ENCODE measurements at places on chromosomes 12 and 14.

DNA sequence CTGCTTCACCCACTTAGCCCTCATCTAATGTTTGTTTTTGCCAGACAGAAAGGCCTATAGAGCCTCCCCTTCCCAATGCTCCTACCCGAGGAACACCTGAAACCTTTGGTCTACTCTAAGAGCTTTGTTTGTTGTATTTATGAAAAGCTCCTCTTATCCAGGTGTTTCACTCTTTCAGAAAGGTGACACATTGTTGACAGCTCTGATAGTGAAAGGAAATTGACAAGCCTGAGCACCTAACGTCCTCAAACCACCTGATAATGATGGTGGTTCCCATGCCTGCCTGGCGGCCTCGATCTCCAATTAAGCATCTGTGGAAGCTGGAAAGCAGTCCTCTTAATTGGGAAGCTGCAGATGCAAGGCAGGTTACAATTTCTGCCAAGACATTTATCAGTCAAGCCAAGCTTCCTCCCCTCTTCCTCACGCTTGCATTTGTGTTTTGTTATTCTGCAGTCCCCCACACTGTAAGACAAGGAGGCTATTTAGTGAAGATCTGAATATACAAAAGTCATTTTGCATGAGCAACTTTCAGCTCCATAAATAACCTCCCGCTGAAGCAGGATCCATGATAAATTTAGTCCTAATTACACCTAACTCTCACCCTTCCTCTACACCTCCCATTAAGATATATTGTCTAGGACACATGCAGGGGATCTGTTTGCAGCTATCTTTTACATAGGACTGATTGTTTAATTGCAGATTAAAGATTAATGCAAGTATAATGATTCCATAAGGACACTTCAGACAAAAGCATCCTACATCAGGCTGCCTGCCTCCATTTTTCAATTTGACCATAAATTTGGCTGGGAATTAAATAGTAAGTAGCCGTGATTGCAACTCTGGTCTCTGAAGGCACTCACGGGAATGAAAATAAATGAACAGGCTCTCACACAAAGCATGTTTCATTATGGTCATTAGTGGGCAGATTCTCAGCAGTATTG is 288.6 kb downstream of the PDZRN4 start:
- DNase-seq, result no peak

DNA sequence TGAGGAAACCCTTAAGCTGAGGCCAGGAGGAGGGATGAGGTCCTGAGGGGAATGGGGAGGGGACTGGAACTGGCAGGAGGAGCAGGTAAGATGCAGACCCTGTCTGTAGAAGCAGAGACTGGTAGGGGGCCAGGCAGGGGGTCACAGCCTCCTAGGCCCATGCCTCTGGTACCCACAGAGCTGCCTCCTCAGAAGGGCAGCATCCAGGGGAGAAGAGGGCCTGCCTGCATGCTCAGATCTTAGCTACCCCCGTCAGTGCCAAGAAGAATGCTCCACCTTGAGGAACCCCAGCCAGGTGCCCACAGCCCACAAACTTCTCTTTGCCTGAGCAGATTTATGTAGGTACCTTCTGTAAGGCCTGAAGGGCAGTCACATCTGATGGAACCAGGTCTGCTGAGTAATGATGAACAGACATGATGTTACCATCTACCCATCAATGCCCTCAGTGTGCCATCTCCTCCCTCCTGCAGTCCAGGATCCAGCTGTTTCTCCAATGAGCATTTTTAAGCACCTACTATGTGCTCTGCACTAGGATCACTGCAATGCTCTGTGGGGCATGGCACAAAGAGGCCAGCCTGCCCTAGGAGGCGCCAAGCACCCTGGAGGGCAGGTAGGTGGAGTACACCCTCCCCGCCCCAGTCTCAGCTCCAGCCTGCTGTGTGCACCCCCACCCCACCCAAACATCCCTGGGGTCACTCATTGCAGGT is 24.8 kb upstream of the ZFP36L1 start:
- DNase-seq, result no peak

- no peak for DNase-seq
Observed at GRCh38 chr14:68976160-68977067, 2.7 kb downstream of the ACTN1 start.

DNA sequence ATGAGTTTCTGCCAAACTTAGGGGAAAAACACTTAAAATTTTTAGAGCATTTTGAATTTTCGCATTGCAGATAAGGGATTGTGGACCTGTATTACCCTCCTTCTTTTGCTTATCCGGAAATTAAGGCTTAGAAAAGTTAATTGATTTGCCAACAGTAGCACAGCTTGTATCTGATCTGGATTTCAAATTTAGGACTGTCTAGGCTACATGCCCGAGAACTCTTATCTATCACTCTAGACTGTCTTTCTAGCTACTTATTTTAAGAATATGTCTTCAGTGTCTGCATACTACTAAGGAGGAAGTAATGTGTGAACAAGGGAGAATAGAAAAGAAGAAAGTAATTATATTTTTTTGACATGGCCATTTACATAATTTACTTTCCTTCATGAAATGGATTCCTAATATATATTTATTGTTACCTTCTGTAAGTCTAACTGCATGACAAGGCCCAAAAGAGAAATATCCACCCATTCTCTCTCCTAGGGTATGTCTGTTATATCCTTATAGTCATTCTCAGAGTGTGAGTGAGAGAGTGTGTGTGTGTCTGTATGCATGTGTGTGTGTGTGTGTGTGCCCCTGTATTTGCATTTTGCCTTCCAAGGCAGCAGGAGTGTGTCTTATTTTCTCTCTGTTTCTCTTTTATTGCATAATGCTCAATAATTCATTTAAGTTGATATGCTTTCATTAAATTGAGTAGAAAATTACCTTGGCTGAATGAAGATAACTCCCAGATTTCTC is 132.1 kb downstream of the SLC5A8 start:
- no peak for DNase-seq

- no peak for DNase-seq
Observed at GRCh38 chr14:101370593-101371569, 190.4 kb upstream of the DIO3 start.

DNA sequence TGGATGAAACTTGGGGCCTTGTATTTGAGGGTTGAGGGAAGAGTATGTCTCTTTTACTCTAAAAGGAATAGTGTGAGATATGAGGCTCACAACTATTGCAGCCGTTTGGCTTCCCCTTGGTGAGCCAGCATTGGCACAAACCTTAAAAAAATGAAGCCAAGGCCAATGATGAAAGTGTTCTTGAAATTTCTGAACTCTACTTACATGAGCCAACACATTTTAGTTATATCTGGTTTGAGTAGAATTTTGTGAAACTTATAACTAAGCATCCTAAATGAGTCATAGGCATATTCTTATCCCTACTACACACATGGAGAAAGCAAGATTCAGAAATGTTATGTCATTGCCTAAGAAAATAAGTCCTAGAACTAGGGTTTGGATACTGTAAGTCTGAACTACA is 55.3 kb upstream of the ACSS3 start:
- no peak for DNase-seq

- peak; percentile 52 for DNase-seq
Observed at GRCh38 chr12:32533971-32534590, 134.7 kb downstream of the FGD4 start.

GRCh38 chr14:56334458-56334857 is 216.2 kb downstream of the PELI2 start:
- no peak for DNase-seq

DNA sequence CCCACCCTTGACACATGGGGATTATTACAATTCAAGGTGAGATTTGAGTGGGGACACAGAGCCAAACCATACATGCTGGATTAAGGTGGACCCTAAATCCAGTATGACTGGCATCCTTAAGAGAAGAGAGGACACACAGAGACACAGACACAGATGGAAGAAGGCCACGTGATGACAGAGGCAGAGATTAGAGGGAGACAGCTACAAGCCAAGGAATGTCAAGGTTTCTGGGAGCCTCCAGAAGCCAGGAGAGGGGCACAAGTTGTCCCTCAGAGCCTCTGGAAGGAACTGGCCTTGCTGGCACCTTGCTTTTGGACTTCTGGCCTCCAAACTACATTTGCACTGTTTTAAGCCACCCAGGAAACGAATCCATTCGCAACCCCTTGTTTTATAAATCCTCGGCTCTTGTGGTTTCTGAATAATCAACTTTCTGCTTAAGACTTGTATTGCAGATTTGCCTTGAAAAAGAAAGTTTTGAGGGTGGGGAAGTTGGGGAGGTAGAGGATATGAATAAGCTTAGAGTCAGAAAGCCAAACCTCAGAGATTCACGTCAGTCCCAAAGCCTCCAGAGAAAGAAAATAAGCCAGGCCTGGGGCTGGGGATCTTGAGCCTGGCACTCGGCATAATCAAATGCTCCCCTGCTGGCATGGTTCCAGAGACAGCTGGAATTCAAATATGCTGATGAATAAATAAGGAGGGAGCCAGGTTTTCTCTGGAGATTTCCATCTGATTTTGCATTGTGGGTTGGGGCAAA is 224.2 kb upstream of the PWP1 start:
- peak; percentile 97 for DNase-seq

DNA sequence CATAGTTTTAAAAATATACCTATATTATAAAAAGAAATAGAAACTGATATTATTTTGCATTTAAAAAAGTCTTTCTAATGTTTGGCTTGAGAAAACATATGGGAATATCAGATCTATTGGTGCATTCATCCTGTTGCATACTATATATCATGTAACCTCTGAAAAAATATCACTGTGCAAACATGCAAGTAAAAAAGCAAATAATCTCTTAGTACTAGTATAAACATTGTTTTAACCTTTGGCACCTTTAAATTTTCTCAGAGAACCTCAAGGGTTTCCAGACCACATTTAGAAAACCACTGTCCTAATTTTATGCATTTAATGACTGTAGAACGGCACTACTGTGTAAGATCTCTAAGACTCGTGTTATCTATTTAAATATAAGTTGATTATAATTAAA is 416.8 kb downstream of the LRFN5 start:
- no peak for DNase-seq

- no peak for DNase-seq
Observed at GRCh38 chr14:72603639-72604038, 290.3 kb downstream of the DPF3 start.

GRCh38 chr12:91551242-91551641 is 368.6 kb upstream of the DCN start:
- DNase-seq, result no peak

- DNase-seq, result no peak
Observed at GRCh38 chr12:102833687-102834441, 83.2 kb downstream of the PAH start.

DNA sequence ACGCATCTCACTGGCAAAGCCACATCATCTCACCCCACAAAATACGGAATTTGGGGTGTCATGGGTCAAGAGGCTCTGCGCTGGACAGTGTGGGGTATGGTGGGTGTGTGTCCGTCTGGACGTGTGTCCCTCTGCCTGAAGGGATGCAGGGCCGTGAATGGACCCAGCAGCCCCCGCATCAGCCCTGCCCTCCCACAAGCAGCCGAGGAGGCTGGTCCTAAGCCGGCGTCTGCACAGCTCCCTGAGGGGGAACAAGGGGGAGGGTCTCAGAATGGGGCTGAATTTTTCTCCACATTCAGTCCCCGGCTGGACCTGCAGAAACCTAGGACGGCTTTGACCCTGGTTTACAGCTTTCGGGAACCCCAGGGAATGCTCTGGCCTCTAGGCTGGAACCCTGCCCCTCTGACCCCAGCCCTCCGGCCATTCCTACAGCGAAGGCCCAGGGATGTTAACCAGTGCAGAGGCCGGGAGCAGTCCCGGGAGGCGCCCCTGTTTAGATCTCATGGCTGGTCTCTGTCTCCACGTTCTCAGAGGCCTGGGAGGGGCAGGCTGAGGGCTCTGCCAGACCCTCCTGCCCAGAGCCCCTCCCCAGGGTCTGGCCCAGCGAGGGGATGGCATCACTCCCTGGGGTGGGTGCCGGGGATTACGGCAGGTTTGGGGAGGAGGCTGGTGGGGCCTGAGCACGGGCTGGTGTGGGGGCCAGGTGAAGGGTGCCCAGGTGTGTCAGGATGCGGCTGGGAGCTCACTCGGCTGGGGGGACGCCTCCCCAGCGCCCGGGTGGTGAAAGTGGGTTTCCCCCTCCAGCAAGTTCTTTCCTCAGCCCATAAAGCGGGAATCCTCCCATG is 156.5 kb upstream of the C14orf180 start:
- DNase-seq, result no peak

DNA sequence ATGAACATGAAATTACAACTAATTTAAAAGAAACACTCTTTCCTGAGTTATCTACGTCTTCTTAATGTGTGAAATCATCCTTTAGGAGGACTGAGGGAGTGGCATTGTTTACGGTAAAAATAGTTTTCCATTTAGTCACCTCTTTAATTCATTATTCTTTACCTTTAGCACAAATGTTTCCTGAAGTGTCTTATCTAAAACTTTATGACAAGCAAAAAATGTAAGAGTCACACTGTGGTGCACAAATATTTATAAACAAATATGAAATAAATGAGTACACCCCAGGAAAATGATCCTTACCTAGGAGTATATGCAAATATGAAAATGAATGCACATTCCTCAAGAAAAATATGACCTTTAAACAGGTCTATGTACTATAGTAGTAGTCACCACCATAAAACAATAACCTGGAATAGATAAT is 104.6 kb downstream of the PTPRR start:
- no peak for DNase-seq

DNA sequence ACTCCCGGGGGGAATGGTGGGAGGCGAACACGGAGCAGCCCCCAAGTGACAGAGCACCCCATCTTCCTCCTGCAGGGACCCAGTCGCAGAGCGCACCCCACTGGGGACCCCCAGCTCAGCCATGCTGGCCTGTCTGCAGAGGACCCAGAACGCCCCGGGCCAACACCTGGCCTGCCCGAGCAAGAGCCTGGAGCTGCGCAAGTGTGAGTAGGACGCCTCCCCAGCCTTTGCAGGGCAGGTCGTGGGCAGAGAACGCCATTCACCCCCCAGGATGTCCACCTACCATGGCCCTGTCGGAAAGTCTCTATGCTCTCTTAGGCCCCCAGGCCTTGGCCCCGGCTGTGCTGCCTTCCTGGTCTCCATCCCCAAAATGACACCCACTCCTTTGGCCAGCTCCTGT is 30.4 kb downstream of the FAM222A start:
- no peak for DNase-seq

GRCh38 chr12:17459214-17459613 is 630.8 kb downstream of the RERGL start:
- no peak for DNase-seq

DNA sequence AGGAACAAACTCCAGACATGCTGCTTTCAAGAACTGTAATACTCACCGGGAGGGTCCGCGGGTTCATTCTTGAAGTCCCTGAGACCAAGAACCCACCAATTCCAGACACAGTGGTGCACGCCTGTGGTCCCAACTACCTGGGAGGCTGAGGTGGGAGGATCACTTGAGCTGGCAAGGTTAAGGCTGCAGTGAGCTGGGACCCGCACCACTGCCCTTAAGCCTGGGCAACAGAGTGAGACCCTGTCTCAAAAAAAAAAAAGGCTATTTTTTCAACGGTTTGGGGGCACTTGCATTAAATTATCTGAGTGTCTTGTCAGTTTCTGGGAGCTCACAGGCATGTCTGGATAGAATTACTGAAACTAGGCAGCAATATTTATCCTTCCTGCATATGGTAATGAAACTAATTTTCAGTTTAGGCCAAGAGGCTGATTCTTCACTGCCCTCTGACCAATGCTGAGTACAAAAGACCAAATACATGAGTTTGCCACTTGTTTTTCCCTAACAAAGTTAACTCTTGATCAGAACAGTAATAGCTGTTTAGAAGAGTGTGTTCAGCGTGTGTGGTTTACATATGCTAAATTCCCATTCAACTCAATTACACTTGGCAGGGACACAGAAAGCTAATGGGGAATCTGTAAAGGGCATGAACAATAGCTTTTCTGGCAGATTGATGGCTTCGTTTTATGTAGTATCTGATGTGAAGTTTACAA is 65.8 kb upstream of the RASSF3 start:
- DNase-seq, result no peak

- no peak for DNase-seq
Observed at GRCh38 chr12:20474443-20474842, 106.1 kb downstream of the PDE3A start.

- DNase-seq, result no peak
Observed at GRCh38 chr14:65422088-65422834, 9.7 kb downstream of the FUT8 start.

Data from HT1080 (cell line).